ENCODE measurements at places on chromosomes 2 and 18. TPM values are rescaled to one million over a fixed set of nuclear protein-coding genes. Genes with fewer than 3 reads are reported as not detected.

Gene SLC19A3
- 5.1 TPM for total RNA-seq

Gene CMPK2
- 3.7 TPM for total RNA-seq

Gene BOD1L2
- not detected for total RNA-seq

Gene ANKRD30B
- not detected for total RNA-seq

Gene ZSWIM2
- not detected for total RNA-seq
